ENCODE measurements at places on chromosomes 2 and 18.
A peak's percentile ranks its signal among the peaks of the same experiment; 100 is the strongest.

DNA sequence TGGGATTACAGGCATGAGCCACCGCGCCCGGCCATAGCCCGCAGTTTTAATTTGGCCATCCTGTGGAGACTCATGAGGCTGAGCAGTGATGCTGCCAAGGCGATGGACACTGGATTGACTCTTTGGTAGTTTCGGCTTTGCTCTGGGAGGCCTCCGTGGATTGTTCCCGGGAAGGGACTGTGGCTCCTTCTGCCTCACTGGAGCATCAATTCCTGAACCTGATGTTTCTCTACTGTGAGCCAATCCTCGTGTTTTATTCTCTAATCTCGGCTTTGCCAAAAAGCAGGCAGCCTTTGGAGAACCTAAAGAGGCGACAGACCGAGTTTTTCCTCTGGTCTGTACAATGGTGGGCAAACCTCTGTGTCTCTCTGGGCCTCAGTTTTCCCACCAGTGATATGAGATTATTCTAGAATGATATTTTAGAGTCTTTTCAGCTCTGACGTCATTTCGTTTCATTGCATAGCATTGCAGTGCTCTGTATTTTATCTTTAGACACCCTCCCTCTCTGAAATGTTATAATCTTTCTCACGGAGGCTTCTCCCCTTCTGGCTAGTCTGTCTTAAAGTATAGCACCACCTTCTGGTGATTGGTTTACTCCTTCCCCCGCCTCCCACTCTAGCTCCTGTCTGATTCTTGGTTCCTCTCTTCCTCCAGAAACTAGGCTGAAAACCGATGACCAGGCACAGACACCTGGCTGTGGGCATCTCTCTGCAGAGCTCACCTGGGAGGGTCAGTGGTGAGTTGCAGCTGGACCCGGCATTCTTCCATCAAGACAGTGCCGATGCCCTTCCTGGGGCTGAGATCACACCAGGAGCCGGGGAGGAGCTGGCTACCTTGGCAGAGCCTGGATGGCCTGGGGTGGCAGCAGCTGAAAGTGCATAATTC is 341.3 kb downstream of the MYCN start:
- peak; percentile 86 for DNase-seq

- DNase-seq, result no peak
Observed at GRCh38 chr2:85585781-85586105, 1.5 kb downstream of the VAMP5 start.

- no peak for DNase-seq
Observed at GRCh38 chr2:72603481-72603880, 222.4 kb downstream of the EXOC6B start.

- no peak for DNase-seq
Observed at GRCh38 chr2:197847651-197848401, 43.4 kb downstream of the PLCL1 start.

DNA sequence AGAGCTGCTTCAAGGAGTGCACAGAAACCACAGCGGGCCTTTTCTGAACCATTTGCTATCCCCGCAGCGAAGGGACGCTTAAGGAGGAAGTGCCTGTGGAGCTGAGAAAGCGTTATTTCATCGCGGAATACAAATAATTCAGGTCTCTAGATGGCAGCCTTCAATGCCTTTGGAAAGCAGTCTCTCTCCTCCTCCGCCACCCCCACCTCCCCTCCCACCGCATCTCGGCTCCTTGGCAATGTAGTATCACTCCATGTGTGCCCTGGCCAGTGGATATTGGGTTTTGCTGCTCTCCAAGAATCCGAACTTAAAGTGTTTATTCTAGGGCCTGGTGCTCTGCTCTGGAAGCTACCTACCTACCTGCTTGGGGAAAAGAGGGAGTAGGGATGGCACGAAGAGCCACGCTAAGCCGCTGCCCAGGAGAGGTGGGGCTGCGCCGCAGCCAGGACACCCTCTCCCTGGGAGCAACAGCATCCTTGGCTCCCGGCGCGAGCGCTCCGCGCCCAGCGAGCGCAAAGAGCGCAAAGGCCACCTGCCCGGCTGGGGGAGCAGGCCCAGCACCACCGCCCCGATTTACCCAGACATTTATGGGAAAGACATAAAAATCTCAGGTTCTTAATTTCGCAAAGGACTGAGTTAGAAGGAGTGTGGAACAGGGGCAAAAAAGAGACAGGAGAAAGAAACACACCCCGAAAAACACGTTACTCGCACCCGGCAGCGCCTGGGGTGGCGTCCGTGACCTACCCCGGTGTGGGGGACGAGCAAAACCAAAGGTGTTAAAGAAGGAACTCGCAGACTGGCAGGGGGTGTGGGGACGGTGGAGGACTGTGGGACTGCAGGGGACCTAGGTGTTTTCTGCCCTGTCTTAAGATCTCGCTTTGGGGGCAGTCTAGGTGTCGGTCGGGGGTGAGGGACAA is 1.0 kb downstream of the SPHKAP start:
- DNase-seq, result peak; percentile 73

GRCh38 chr2:128610496-128610895 is 291.8 kb upstream of the HS6ST1 start:
- DNase-seq, result no peak

DNA sequence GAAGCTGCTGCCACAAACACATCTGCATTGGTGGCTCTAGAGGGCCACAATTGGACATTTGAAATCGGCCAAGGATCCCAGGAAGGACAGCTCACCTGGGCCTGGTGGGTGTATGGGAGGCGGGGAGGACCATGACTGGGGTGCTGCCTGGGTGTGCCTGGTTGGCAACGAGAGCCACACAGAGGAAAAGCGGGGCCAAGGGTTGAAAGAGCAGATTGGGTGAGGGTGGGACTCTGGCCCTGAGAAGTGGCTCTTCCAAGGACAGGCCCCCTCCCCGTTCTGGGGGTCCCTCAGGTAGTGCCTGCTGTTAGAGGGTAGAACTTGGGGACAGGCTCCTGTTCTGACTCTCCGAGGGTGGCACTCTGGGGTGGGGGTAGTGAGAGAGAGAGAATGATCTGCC is 102.9 kb downstream of the CLIP4 start:
- DNase-seq, result no peak

GRCh38 chr2:55111570-55112228 is 61.4 kb upstream of the RTN4 start:
- DNase-seq, result peak; percentile 39

- peak; percentile 53 for DNase-seq
Observed at GRCh38 chr2:172977270-172978062, 98.2 kb upstream of the MAP3K20 start.

DNA sequence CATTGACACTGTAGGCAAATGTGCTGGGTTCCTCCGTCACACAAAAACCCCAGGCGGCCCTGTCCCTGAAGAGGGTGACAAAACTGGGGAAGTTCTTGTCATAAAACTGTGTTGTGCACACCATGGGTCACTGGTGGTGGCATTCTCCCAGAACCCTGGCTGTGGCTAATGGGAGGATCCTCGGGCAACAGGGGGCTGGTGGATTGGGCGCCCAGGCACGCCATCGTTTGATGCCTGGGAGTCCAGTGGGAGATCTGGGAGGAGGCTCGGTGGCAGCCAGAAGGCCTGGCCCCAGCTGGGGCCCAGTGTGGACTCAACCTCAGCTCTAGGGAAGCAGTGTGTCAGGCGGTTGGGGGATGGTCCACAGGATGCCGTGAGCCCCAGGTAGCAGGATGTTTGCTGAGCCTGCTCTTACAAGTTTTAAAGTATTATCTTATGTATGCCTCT is 140.7 kb downstream of the ACOXL start:
- peak; percentile 37 for DNase-seq

GRCh38 chr18:71370095-71370494 is 1081.2 kb downstream of the SOCS6 start:
- no peak for DNase-seq

DNA sequence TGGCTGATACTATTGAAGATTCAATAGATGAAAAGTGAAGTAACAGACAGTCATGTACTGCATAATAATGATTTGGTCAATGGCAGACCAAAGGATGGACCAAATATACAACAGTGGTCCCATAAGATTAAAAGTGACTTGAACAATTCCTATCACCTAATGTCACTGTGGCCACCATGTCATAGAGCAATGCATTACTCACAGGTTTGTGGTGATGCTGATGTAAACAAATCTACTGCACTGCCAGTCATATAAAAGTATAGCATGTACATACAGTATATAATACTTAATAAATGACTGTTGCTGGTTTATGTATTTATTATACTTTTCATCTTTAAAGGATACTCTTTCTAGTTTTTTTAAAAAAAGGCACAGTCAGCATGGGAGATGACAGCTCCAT is 99.9 kb downstream of the USP34 start:
- DNase-seq, result no peak

Data from GM23338 (cell line).